ENCODE measurements at places on chromosomes 7 and 10.

- DNase-seq = no peak
These were observed 557.0 kb upstream of the IGFBP3 start for GRCh38 chr7:46478046-46478445.

GRCh38 chr7:43148161-43148731 is 35.8 kb downstream of the HECW1 start:
- DNase-seq = peak; percentile 9

DNA sequence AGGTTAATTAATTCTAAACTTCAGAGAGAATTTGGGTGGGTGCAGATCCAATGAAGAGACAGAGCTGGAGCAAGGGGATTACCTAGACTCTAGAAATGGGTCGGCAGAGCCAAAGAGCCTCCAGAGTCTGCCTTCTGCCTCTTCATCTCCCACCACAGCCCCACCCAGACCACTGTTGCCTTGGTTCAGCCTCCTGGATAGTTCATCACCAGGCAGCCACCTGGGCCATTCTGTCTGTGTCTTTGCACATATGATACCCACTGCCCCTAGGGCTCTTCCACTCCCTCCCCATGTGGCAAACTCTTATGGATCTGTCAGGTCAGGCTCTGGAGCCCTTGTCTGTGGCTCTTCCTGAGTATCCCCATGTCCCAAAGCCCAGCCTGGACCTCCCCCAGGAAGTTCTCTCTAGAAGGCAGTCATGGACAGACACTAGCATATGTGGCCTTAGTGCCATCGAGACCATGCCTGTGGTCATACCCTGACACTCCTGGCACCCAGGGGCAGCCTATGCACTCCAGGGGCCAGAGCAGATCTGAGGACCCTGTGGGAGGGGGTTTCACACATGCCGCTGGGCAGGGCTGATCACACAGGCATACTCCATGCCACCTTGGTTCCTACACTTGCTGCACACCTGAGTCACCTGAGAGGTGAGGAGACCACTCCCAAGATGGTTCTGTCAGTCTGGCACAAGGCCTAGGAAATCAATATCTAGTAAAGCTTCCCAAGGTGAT is 41.6 kb downstream of the FRMPD2 start:
- DNase-seq = no peak

- no peak for DNase-seq
These were observed 191.8 kb downstream of the TNS3 start for GRCh38 chr7:47389923-47390630.

DNA sequence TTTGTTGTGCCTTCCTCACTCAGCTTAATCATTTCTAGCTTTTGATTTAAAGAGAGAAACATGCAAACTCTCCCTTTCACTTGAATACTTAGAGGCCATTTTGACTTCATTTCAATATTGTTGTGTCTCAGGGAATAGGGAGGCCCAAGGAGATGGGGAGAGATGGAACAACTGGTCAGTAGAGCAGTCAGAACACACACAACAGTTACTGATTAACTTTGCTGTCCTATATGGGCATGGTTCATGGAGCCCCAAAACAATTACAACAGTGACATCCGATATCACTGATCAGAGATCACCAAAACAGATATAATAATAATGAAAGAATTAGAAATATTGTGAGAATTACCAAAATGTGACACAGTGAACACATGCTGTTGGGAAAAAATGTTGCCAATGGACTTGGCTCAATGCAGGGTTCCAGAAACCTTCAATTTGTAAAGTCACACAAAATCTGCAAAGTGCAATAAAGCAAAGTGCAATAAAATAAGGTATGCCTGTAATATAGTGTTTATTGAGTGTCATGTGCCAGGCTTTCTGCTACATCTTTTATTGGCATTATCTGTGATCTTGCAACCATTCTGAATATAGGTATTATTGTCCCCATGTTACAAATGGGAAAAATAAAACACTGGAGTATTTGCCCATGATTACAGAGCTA is 38.2 kb downstream of the CCDC71L start:
- no peak for DNase-seq

- no peak for DNase-seq
These were observed 49.2 kb upstream of the ELFN1 start for GRCh38 chr7:1620835-1621234.

DNA sequence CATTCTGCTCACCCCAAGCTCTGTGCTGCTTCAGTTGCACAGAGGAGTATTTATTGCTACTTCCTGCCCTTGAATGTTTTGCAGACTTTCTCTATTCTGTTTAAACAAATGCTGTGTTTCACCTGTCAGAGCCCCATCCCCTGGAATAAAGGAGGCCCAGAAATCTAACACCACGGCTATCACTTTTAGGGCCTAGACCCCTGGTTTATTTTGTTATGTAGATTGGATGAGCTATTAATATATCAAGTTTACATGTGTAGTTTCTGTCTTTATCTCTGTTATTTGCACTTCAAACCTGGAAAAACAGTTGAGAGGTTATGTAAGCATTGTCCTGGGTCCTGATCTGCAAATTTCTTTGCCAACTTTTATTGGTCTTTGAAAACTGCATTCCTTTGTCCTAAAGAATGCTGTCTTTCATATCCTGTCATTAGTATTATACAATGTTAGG is 630.1 kb downstream of the PARD3 start:
- no peak for DNase-seq

DNA sequence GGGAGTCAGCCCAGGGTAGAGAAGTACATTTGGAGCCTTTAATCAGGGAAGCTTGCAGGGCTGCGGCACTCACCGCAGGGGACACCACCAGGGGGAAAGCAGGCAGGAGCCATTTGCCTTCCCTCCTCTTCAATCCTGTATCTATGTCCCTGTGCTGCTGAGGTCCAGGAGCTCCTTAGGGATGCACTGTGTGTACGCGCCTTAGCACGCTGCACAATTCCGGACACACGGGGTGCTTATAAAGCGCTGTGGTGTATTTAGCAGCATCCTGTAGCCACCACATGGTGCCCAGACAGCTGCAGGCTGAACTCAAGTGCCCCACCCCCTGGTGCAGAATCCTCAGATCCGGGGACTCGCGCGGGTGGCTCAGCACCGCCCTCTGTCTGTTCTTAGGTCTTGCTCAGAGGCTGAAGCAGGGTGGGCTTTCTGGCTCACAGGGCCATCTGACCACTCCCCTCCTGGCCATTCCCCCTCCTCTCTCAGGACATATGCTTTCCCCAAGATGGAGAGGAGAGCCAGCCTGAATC is 421.4 kb downstream of the SDK1 start:
- DNase-seq = peak; percentile 61

GRCh38 chr7:86818903-86819302 is 175.2 kb downstream of the GRM3 start:
- DNase-seq = no peak

- DNase-seq = no peak
These were observed 807 bp upstream of the MINPP1 start for GRCh38 chr10:87503886-87504285.

GRCh38 chr10:126731610-126731990 is 61.1 kb upstream of the C10orf90 start:
- DNase-seq = peak; percentile 86

- no peak for DNase-seq
These were observed 526 bp downstream of the ZNF248 start for GRCh38 chr10:37856881-37857286.

- DNase-seq = no peak
These were observed 87.4 kb downstream of the GOLGA7B start for GRCh38 chr10:97937054-97937453.

- no peak for DNase-seq
These were observed 427.8 kb upstream of the LRGUK start for GRCh38 chr7:133699386-133699785.

DNA sequence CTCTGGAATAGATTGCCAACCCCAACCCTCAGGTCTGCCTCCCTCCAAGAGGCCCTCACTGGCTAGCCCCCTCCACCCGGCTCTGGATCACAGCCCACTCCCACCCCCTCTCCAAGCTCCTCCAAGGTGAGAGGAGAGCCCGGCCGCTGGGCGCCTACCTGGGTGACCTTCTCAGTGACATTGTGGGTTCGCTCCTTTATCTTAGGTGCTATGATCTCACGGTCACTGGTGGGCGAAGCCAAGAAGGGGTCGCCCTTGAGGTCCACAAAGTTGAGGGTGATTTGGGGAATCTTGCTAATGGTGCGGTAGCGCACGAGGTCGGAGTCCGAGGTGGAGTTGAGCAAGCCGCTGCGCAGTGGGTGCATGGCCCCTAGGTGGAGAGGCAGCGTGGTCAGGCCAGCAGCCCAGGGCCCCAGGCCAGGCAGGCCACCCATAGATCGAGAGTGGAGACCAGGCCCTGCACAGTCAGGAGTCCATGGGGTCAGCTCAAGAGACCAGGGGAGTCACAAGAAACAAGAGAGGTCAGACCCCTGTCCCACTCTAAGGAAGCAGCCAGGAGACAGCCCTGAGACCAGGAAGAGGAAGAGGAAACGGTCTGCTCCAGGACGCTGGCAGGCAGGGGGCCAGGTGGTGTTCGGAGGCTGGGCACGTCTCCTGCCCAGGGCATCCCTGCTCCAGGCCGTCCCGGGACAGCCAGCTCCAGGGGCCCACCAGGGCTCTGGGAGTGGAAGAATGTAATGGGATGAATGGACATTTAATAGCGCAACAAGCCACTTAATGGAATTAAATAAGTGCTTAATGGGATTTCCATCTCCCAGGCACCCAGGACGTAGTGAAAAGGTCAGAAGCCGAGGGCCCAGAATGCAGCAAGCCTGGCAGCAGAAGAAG is 20.7 kb downstream of the KCNH2 start:
- DNase-seq = no peak

DNA sequence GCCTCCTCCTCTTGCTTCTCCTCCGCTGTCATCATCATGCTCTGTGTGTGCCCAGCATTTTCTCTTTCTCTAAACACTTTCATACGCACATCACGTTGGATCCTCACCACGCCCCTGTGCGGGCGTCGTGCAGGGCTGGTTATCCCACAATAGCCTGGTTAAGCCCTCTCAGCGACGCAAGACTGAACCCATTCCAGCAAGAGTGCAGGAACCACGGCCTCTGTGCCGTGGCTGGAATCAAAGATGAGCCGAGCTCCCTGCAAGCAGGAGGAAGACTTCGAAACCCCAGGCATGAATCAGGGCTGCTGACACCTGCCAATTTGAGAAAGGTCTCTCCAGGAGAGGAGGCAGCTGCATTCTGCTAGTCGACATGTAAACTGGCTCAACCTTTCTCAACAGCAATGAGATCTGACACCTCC is 74.8 kb upstream of the FOXK1 start:
- no peak for DNase-seq

DNA sequence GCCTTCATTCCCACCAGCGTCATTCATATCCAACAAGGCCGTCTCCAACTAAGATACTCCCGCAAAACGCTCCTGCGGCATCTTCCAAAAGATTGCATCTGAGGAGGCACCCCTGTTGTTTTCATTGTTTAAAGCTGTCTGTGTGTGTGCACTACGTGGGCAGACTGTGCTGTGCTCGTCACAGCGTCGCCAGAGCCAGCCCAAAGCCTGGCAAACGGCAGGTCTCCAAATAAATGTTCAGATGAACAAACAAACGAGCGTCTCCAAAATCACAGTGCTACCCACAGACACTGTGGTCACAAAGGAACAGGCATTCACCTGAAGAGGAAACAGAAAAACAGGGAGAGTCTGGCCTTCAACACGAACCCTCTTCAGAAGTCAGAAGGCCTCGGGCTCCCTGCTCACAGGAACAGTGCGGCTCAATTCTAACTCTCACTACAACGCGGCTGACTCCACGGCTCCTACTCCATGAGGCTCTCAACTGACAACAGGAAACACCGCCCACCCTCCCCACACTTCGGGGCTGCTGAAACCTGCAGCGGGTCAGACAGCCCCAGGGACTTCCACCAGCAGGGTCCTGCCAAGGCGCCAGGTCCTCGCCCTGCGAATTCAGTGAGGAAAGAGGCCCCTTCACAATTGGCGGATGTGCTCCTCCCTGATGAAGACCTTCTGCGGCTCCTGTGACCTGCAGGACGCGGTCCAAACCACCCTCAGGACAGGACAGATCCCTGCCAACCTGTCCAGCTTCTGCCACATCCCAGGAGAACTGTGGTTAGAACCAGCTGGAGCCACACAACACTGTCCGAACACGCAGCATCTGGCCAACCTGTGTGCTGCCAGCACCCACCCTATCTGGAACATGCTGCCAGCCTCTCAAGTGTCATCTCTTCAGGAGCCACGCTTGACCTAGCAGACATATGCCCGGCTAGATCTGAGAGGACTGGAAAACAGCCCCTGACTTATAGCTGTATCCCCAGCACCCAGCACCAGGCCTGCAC is 36.1 kb downstream of the MAD1L1 start:
- DNase-seq = no peak

DNA sequence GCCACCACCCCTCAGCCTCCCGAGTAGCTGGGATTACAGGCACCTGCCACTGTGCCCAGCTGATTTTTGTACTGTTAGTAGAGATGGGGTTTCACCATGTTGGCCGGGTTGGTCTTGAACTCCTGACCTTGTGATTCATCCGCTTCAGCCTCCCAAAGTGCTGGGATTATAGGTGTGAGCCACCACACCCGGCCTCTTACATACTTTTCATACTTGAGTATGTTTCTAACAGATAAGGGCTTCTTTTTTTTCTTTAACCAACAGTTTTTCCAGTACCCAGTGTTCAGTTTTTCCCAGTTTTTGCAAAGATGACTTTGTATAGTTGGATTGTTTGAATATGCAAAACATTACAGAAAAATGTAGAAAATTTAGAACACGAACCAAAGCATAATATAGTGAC is 7.7 kb downstream of the EIF4H start:
- no peak for DNase-seq

DNA sequence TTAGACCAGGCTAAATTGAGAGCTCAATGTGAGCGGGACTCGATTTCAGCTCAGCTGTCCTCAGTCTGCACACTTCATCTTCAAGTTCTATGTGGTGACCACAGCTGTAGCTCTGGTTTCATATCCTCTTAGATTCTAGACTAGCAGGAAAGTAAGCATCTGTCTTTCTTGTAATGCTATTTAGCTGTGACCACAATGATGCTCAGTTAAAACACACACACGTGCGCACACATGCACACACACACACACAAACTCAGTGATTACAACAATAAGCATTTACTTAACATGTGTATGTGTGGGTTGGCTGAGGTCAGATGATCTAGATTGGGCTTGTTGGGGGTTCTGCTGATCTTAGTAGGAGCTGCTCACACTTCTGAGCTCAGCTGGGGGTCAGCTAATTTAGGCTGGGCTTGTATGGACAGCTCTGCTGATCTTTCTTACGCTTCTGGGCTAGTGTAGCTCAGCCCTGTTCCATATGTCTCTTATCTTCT is 82.5 kb downstream of the ZNF365 start:
- DNase-seq = no peak
